Cerebellar nuclear complex (tissue), 1 donor: ENCODE measurements at places on chromosomes 3 and 15.
A peak's percentile ranks its signal among the peaks of the same experiment; 100 is the strongest.

GRCh38 chr3:4828279-4829030 lies 150.8 kb upstream of the BHLHE40 start:
- no peak for DNase-seq

GRCh38 chr3:178540184-178540583 lies 3.9 kb downstream of the KCNMB2 start:
- no peak for DNase-seq

DNA sequence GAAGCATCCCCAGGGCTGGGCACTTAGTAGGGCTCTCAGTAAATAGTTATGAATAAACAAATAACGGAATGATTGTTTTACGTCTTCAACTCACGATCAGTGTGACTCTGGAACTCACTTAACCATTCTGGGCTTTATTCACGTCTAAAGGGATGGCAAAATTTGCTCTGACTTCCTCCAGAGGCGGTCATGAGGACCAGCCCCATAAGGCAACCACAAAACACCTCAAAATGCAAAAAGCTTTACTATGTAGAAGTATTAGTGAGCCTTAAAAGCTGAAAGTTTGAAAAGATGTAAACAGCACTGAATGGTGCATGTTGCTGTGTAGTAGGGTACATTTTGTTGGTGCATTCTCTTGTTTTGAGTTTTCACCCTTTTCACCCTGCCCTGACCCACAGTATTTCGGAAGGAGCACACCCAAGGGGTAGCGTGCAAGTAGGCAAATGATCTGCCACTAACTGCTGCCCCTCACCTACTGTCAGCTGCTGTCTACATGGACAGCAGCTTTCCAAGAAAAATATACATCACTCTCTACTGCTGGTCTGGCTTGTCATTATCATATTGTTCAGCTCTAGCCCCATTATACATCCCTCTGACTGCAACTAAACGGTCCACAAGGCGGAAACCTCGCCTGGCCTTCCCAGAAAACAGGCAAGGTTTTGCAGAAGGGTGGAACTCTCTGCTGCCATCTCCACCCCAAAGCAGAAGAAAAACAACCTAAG lies 308.5 kb upstream of the PROK2 start:
- no peak for DNase-seq

DNA sequence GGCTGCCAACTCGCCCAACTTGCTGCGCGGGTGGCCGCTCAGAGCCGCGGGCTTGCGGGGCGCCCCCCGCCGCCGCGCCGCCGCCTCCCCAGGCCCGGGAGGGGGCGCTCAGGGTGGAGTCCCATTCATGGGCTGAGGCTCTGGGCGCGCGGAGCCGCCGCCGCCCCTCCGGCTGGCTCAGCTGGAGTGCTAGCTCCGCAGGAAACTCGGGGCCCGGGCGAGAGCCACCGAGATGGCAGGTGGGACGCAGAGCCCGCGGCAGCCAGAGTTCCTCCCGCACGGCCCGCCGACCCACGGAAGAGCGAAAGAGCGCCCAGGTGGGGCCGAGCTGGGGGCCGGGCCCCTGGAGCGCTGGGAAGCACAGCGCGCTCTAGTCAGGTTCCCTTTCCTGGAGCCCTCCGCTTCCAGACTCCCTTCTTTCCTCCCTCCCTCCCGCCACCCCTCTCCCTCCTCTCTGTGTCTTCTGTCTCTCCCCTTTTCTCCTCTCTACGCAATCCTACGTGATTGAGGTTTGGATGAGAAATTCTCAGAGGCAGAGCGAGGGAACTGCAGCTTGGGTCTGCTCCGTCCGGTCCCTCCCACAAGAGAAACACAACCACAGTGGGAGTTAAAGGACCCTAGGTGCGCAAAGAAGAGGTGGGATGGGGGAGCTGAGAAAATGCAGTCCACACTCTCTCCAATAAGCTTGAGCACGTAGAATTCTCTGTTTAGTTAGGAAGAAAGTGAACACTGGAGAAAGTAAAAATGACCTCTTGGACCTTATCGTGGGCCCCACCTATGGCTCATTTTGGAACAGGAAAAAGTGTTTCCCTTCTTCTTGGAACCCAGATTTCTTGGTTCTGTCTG lies 317.3 kb downstream of the FGF12 start:
- no peak for DNase-seq

GRCh38 chr15:50676799-50677483 lies 9.7 kb downstream of the TRPM7 start:
- no peak for DNase-seq

- DNase-seq: no peak
Measured at GRCh38 chr3:18609187-18609586, 184.0 kb upstream of the SATB1 start.

DNA sequence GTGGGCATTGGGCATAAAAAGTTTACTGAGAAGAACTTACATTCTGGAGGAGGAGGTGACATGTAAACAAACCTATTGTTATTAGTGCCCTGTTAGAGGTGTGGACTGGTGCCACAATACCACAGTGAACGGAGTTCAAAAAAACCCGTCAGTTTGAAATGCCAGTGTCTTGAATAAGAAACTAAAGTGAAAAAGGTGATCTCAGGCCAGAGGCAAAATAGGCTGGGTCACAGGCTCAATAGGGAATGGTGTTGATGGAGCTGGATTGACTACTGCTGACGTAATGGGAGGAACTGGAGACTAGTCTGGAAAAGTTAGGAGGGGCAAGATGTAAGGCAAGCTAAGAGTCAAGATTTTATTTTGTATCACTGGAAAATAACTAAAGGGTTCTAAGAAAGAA lies 1.6 kb upstream of the DCBLD2 start:
- DNase-seq: no peak

- DNase-seq: no peak
Measured at GRCh38 chr3:57331078-57331610, 38.7 kb upstream of the ASB14 start.

DNA sequence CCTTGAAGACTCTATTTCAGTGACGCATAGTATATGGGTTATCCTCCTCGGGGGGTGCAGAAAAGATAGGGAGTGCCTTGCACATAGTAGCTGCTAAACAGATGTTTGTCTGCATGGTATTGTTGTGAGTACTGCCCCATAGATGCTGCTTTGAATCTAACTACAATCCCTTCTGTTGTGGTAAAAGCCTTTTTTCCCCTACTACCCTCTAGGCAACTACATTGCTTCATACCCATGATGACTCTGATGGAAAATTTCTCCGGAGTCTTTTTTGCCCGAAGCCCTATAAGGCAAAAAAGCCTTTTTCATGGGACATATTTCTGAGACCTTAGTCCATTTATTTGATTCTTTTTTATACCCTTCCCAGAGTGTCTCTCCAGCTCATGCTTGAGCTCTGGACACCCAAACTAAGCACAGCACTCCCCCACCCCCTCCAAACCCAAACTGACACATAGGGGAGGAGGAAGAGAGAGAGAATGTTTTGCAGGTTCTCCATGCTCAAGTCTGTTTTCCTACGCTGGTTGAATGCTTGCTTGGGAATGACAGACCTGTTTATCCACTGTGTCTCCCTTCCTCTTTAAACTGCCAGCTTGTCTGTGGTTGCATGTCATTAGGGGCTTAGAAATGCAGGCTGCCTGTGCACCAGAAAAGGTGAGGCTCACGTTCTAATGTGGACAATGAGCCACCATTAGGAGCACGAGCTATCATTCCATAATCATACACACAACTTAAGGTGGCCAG lies 52.9 kb downstream of the LRTM1 start:
- no peak for DNase-seq

- DNase-seq: no peak
Measured at GRCh38 chr3:63565220-63565619, 87.3 kb upstream of the SNTN start.

DNA sequence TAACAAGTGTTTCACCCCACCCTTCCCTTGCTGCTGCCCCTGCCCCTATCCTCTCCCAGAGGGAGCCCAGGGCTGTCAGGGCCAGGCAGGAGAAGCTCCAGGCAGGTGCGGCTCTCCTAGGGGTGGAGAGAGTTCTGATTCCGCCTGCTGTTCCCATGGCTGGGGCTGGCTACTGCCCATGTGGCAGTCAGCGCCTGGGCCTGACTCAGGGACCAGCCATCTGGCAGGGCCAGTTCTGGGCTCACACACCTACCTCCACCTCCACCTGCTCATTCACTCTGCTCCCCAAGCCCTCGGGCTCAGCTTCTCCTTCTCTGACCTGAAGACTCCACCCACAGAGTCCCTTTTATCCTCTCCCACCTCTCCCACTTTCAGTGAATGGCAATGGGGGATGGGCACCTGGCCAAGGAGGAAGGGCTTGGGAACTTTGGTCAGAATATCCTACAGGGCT lies 23.4 kb downstream of the AMOTL2 start:
- peak; percentile 75 for DNase-seq

DNA sequence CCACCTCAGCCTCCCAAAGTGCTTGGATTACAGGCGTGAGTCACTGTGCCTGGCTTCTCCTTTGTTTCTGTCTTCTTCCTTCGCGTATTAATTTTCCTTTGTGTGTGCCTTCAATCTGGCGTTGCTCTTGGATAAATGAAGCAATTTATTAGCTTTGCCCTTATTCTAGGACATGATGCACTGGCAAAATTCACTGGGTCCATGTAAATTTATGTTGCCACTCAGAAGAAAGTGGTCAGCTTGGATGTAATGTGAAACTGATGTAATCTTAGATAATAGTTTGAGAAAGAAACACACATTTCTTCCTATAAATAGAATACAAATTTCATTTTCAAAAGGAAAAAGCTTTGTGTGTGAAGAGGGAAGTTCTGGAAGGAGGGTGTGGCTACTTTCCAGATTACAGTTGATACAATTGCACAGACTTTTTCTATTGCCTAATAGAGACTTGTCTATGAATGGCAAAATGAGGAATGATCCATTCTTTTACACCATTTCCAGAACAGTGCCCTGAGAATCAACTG lies 23.3 kb upstream of the ATP1B3 start:
- DNase-seq: no peak

DNA sequence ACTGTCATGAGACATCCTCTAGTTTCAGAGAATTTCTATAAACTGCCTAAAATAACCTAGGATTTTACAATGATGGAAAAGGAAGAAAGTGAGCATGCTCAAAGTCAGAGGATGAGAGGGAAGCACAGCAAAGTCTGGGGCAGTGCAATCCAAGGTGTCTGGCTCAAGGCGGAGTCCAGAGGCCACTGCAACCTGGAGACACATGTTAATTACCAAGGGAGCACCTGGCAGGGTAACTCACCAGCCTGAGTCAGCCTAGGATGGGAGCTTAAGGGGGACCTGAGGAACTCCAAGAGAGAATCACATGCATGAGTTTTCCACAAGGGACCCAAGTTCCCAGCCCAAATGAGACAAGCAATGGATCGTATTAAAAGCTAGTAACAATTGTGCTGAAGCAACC lies 49.8 kb downstream of the PLD1 start:
- no peak for DNase-seq

DNA sequence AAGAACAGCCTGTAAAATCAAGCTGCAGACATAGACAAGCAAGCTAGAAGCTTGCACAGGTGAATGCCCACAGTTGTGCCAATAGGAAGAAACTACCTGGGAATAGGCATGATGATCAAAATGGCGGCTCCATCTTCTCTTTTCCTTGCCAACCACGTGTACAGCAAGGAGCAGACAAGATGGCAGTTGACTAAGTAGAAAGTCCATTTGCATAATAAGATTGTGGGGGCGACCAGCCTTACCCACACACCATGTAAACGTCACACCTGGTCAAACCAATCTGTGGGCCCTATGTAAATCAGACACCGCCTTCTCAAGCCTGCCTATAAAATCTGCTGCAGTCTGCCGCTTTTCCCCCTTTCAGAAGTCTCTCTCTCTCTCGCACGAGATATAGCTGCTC lies 25.1 kb upstream of the ANKRD34C start:
- DNase-seq: no peak

DNA sequence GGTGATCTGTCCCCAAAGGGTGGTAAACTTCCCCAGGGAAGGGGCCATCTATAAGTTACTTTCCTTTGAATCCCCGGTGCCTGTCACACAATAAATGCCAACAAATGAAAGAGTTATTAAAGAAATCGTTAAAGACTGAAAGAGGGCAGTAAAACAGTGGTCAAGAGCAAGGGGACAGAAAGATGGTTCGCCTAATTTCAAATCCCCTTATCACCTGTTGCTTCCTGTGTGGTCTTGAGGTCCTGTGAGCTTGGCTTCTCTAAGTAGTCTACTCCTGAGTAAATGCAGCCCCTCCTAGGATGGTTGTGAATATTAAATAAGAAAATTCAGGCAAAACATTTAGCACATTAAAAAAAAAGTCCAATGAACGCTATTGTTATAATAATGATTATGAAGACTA lies 225.7 kb upstream of the ADAMTS9 start:
- no peak for DNase-seq

DNA sequence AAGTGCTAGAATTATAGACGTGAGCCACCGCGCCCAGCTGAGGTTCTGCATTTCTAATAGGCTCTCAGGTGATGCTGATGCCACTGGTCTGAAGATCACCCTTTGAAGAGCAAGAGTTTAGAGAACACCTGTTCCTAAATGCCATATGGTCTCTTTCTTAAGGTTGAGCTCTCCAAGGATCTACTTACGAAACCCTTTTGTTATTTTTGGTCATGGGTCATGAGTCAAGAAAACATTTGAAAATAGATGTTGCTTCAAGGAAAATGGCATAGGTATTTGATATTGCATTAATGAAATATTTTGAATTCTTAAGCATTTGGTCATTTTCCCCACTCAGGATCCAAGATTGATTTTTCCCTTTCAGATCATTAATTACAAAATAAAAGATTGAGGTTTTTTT lies 74.7 kb upstream of the SOX2 start:
- no peak for DNase-seq

DNA sequence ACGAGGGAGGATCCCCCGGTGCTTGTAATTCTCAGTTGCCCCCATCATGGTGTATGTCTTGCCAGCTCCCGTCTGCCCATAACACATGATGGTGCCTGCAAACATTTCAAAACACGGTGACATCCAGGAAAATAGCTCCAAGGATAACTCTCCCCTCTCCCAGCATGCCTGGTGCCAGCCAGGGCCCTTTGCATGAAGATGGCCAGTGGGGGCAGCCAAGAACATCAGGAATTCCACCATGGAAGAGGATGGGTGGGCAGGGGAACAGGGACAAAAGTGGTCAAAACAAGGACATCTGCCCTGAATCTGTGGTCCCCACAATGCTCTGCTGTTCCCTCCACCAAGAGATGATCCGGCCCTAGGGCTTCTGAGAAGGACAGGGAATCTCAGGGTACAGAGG lies 9.0 kb downstream of the KIF9 start:
- no peak for DNase-seq

GRCh38 chr3:79976466-79976865 lies 208.7 kb upstream of the ROBO1 start:
- DNase-seq: no peak

DNA sequence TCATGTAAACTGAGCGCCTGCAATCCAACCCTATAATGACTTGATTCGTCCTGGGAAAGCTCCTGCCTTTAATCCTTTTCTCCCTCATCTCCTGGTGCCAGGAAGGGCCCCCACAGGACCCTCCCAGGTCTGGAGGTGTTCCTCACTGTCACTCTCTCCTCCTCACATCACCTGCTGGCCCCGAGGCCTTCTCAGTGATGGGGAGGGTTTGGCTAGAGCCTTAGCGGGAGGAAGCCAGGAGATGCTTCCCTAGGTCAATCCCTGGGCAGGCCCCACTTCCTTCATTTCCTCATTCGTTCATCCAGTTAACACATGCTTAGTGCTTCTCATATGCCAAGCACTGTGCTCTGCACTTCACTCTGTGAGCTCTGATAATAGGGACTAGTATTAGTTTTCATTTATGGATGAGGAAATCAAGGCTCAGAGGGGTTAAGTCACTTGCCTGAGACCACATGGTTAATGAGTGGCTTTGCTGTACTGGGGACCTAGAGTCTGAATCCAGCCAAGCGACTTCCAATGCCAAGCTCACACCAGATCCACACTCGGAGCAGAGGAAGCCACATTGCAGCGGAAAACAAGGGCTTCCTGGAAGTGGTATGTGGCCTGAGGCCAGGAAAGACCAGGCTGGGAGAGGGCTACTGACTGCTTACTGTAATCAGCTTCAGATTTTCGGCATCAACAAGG lies 50.3 kb upstream of the CHRNB4 start:
- DNase-seq: no peak
